ENCODE measurements at places on chromosomes 5 and 9.

DNA sequence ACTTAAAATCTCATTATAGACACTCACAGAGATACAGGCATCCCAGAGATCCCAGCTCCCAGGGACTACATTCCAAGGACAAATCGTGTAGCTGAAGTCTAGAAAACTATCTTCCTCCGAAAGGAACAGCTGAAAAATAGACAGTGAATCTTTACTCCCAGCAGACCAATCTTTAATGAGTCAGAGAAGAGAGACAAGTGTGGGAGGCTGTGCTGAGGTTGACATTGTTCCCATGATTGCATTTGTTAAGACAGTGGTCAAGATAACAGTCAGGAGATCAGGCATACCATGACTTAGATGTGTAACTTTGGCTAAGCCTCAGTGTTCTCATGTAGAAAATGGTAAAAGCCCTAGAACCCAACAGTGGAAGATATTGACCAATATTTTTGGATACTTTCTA, 120.7 kb downstream of the PAPPA start:
- DNase-seq = no peak

GRCh38 chr5:12335938-12336337, 431.7 kb upstream of the CTNND2 start:
- no peak for DNase-seq

GRCh38 chr9:137670391-137671195, 51.8 kb downstream of the EHMT1 start:
- no peak for DNase-seq

DNA sequence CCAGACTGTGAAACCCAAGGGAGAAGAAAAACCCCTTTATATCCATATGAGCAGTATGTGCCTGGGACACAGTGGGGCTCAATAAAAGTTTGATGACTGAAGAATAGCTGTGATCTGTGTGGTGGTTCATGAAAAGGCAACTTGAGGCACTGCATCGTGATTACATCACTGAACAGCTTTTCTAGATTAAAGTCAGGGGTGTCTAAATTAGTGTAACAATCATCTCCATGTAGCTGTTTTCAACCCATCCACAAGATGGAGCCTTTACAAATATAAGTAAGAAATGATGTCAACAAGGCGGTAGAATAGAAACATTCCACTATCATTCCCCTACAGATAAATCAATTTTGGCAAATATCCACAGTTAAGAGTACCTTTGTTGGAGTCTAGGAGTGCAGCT, 55.5 kb downstream of the PRRC1 start:
- no peak for DNase-seq

GRCh38 chr5:148734518-148734917, 80.2 kb upstream of the HTR4 start:
- DNase-seq = no peak

DNA sequence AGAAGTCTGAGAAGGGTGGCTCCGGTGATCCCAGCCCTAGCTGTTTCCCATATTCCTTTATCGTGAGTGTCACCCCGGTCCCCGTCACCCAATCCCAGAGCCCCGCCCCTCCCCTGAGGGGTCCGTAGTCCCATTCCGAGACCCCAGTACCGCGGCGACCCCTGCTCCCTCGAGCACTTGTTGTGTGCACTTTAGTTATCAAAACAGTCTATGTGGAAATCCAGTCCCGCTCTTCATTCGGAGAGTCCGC, 223 bp downstream of the LRSAM1 start:
- no peak for DNase-seq

- DNase-seq = no peak
Observed at GRCh38 chr9:125121146-125121545, 22.2 kb downstream of the SCAI start.

- DNase-seq = no peak
Observed at GRCh38 chr5:141714542-141715310, 32.7 kb upstream of the ARAP3 start.

DNA sequence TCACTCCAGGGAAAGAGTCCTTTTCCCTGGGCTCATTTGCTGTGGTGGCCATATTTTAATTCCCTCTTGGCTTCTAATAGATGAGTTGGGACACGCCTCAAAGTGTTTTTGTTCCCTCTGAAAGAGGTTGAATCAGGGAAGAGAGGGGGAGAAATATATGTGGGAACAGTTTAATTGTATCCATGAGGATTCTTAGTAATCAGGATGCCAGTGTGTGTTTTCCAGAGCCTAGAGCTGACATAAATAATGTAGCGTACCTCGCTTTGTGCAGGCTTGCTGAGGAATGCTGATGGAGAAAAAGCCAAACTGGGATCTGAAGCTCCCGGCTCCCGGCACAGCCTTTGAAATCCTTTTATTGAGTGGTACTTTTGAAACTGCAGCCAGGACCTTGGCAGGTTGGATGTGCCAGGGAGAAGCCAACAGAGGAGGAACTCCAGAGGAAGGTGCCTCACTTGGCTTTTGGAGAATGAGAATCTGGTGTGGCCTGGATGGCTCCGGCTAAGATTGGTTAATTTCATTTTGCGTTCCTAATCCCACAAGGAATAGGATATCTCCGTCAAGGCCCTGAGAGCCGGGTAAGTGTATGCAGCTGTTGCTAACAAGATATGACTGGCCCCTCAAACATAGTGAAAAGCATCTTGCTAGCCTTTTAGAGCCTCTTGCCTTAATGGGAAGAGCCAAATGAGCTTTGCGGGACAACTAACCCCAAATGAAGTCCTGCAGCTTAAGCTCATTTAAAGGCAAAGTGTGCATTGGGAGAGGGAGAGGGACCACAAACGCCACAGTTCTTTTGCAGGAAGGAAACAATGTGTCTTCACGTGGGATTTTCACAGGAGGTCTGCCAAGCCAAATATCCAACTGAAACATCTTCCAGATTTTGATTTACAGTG, 471.1 kb upstream of the WWC1 start:
- DNase-seq = no peak

GRCh38 chr9:124495126-124496074, 11.8 kb downstream of the NR5A1 start:
- DNase-seq = no peak

DNA sequence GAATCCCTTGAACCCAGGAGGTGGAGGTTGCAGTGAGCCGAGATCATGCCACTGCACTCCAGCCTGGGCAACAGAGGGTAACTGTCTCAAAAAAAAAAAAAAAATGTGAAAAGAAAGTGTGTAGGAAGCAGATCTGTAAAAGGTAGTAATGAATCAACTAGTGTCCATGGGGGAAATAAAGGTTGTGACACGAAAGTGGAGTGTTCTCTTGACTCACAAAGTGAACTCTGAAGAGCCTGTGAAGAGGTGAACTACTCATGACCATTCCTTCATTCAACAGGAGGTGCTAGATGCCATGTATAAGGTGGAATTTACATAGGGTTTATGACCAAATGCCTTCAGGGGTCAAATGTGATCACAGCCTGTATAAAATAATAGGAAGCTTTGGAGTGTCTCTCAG, 12.8 kb downstream of the IQGAP2 start:
- DNase-seq = no peak

DNA sequence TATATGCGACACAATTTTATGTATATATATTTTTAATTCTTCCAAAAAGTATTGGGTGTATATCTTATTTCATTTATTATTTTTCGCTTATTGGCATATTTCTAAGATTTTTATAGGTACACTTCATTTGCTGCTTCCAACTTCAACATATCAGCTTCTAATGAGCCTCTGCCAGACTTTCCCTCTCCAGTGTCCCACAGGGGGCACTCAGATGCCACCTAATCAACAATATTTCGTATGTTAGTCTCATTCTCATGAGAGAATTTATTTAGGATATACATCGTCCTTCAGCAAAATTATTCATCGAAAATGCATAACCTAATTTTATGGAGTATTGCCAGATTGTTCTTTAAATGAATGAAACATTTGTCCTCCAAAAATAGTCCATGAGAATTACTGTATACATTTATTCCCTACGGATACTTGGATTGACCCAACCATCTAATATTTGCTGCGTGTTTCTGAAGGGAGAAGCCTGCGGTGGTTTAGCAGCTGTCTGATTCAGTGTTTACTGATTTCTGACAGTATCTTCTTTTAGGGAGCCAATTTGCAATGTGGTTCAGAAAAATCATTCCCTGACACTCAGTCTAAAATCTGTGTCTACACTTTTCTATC, 100.6 kb upstream of the SELENOP start:
- DNase-seq = peak; percentile 19

DNA sequence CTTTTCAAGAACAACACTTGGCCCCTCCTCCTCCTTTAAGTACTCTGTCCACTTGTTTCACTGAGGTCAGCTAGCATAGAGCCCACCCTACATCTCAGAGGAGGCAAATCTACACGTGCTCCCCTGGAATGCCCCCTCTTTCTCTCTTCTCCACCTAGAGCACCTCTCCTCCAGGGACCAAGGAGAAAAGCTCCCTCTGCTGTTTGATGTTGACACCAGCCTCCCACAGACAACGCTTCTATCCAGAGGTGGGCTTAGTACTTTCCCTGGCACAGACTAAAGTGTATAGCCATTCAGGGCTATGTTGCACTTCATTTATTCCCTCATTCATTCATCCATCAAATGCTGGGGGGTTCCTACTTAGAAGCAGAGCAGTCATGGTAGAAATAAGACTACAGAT, 68.2 kb upstream of the TAF1L start:
- no peak for DNase-seq

- no peak for DNase-seq
Observed at GRCh38 chr5:132198571-132198970, 29.1 kb downstream of the P4HA2 start.

- no peak for DNase-seq
Observed at GRCh38 chr9:133342570-133342969, 5.4 kb downstream of the MED22 start.

GRCh38 chr5:83450967-83451248, 20.6 kb upstream of the VCAN start:
- no peak for DNase-seq

- DNase-seq = no peak
Observed at GRCh38 chr9:87786876-87787275, 61.0 kb downstream of the CTSL start.

- DNase-seq = no peak
Observed at GRCh38 chr9:2576631-2577030, 45.0 kb upstream of the VLDLR start.

- no peak for DNase-seq
Observed at GRCh38 chr5:1311439-1312055, 16.7 kb upstream of the TERT start.

DNA sequence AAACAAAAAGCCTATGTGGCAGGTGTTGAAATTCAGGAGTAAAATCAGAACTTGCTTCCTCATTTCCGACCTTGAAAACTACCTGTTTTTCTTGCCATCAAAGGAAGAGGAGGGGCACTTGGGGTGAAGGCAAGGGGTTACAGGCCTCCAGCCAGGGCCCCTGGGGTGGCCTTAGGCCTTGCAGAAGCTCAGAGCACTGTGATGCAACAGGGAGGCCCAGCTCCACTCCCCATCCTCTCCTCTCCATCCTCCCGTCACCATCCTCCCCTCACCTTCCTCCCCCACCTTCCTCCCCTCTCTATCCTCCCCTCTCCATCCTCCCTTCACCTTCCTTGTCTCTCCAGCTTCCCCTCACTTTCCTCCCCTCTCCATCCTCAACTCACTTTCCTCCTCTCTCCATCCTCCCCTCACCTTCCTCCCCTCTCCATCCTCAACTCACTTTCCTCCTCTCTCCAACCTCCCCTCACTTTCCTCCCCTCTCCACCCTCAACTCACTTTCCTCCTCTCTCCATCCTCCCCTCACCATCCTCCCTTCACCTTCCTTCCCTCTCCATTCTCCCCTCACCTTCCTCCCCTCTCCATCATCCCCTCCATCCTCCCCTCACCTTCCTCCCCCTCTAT, 111.6 kb downstream of the WNK2 start:
- no peak for DNase-seq

DNA sequence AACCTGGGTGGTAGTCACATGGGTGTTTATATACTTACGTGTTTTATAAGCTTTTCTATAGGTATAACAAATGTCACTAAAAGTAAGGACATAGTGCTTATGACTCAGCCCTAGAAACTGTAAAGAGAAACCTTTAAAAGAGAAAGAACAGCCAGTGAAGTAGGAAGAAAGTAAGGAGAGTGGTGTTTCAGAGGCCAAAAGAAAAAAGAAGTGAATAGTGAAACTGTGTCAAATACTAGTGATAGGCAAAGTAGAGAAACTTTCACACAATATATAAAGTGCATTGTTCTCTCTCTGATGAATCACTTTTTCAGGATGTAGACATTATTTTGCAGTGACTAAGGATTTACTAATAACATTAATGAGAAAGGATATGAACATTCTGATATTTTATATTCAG, 74.2 kb upstream of the SUSD1 start:
- DNase-seq = no peak

DNA sequence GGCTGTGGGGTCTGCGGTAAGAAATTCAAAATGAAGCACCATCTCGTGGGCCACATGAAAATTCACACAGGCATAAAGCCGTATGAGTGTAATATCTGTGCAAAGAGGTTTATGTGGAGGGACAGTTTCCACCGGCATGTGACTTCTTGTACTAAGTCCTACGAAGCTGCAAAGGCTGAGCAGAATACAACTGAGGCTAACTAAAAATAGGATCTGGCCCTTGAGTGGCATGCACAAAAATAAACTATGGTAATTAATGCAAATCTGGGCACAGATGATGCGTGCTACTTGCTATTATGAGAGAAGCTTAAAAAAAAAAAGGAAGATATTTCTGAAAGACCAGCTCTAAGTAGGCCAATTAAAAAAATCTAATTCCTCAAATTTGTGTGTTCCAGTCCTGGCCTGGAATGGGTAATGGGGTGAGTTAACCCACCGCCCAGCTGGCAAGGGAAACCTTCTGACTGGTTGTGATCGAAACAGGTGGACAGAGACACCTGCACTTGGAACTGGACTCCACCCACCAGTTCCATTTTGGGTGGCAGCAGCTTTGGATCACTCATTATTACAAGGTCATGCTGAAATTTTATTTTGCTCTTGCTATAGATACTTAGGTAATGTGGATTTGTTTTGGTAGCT, 26.6 kb upstream of the ZBTB34 start:
- DNase-seq = no peak

- DNase-seq = no peak
Observed at GRCh38 chr5:179211631-179212030, 133.6 kb downstream of the ADAMTS2 start.

DNA sequence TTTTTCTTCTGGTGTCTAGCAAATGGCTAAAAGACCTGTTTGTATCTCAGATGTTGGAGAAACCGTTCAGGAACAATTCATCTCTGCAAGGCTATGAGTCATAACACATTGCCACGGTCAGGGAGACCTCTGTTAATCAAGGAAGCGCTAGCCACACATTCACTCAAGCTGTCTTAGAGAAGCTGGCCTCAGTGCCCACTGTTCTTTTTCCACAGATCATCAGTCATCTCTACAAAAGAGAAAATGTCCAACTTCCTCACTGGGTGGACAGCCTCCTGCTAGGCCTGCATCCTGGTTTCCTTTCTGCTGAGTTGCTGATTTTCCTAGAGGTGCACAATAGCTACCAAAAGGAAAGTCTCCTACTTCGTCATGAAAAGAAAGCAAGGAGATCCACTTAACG, 360.5 kb downstream of the BNC2 start:
- no peak for DNase-seq

- no peak for DNase-seq
Observed at GRCh38 chr9:125439434-125440272, 178.0 kb downstream of the GAPVD1 start.

GRCh38 chr5:322942-323879, 1.7 kb downstream of the AHRR start:
- no peak for DNase-seq

Measured in activated CD4-positive, alpha-beta T cell treated with anti-CD3 and anti-CD28 coated beads for 24 hours (primary cell).